ENCODE measurements at places on chromosomes 2 and 18.

DNA sequence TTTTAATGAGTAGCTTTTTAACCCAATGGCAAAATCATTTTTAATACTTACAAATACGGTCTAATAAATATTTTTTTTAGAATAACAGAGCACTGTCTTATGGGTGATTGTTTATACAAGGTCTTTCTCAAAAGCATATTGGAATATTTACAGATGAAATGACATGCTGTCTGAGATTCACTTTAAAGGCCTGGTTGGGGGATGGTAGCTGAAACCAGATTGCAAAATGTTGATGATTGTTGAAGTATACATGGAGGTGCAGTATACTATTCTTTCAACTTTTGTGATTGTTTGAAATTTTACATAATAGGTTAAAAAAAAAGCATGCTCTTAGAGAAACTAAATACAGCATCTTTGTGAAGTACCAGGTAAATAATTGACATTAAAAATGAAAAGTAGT lies 111.2 kb downstream of the FMNL2 start:
- DNase-seq = no peak

DNA sequence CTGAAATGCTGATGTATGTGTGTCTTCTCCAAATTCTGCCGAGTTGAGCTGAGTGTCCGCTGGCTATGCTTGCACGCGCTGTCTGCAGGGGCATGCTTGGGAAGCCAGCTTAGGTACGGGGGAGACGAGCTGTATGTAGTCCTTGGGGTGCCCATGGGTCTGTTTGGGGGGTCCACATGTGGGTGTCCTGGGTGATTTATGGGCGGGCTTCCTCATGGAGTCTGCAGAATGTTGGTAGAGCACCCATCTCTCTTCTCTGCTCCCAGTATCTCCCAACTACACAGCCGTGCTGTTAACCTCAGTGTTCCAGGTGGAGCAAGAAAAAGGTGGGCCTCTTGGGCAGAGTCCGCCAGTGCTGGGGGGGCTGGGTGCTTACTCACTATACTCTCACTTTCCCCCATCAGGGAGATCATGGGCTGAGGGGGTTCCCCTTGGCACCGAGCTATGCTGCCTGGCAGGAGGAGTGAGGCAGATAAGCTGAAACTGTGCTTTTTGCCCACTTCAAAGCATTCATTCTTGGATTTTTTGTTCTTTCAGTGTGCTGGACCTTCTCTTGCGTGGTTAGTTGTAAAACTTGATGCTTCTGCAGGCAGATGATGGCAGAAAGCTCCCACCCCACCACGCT lies 128.2 kb upstream of the ALKAL2 start:
- no peak for DNase-seq

DNA sequence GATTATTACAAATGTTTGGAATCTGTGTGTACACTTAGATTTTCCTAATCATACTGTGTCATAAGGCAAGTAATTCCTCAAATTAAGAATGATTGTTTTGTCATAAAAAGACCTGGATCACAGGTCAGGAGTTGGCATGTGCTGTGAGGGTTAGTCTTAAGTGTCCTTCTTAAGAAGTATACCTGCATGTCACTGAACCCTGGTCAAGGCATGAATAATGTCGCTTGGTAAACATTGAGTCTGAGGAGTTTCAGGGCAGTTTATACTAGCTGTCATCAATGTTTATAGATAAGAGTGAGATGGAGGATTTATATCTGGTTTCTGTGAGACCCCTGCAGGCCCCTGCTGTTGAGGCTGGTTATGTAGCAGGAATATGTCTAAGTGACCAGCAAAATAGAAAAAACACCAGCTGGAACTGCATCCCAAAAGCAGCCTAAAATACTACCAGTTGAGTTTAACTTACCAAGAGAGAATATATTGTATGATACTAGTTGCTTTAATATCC lies 112.0 kb upstream of the NOSTRIN start:
- no peak for DNase-seq

GRCh38 chr2:127166231-127166860 lies 53.8 kb downstream of the CYP27C1 start:
- DNase-seq = peak; percentile 16

GRCh38 chr2:133660510-133660909 lies 92.2 kb upstream of the NCKAP5 start:
- DNase-seq = no peak

DNA sequence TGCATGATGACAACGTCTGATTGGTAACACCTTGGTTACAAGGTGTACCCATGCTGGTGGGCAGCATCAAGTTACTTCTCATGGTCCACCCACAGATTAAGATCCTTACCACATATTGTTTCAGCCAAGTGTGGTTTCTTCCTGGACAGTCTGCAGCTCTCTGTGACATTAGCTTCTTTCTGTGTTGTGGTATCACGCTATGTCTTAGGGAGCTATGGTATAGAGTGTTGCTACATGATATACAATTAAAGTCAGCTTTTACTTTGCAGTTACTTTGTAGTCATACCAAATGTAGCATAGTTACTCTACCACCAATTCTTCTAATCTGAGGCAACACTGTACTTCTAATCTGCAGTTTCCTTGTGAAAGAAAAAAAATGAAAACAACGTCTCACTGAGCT lies 48.8 kb downstream of the ZCCHC2 start:
- no peak for DNase-seq

- DNase-seq = no peak
Observed at GRCh38 chr2:181725476-181725875, 45.2 kb upstream of the NEUROD1 start.

DNA sequence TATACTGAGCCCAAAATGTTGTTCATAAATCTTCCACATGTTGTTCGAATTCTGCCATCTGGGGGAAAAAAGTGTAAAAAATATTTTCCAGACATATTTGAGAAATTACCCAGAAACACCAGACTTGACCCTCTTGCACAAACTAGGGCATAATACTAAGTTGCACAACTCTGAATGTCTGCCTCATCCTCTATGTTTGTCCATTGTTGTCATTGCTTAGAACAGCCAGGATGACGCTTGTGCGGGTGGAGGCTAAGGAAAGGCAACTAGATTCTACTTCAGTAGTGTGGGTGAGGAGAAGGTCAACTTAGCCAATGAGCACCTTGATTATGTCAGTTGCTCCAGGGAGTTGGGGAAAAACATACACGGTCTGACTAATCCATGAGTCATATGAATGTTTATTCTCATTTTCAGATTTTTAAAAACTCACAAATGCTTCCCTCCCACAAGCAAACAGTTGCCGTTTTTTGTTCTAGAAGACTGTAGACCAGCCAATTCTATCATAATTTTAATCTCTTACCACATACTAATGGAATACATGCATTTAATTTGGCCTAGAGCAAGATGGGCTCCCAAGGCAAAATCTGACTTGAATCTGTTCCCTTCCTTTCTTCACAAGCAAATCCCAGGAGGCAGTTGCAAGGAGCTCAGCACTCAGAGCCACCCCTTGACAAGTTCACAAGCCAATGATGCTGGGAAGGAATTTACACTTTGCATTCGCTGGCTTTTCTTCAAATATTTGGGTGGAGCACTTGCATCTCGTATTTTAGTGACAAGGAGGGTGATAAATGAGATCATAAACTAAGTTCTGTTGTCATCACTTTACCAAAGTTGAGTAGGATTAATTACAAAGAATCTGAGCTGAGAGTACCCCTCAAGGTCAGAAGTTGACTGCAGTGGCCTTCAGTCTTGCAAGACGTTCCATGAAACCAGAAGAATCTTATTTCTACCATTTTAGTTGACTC lies 163.2 kb upstream of the TWIST2 start:
- DNase-seq = no peak
